Activated T-cell treated with anti-CD3 and anti-CD28 coated beads, Interleukin-2, amount 50 U/mL, for 24 hours (primary cell): ENCODE measurements at places on chromosomes 13 and 19.

DNA sequence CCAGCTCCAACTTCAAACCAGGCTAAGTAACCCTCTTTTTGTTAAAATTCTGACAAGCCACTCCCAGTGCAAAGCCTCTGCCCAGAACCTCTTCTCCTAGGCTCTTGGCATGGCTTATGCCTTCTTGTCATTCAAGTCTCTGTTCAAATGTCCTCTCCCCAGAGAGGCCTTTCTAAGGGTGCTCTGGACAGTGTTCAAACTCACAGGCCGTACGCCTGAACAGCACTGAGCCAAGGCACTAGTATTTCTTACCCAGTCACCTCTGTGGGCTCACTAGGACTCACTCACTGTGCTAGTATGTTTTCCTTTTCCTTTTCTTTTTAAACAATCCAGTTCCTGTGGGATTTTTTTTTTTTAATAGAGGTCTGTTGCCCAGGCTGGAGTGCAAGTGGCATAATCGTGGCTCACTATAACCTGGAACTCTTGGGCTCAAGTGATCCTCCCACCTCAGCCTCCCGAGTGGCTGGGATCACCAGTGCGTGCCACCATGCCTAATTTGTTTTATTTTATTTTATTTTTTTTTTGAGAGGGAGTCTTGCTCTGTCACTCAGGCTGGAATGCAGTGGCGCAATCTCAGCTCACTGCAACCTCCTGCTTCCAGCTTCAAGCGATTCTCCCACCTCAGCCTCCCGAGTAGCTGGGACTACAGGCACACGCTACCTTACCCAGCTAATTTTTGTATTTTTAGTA is 2.3 kb upstream of the ASF1B start:
- no peak for DNase-seq

DNA sequence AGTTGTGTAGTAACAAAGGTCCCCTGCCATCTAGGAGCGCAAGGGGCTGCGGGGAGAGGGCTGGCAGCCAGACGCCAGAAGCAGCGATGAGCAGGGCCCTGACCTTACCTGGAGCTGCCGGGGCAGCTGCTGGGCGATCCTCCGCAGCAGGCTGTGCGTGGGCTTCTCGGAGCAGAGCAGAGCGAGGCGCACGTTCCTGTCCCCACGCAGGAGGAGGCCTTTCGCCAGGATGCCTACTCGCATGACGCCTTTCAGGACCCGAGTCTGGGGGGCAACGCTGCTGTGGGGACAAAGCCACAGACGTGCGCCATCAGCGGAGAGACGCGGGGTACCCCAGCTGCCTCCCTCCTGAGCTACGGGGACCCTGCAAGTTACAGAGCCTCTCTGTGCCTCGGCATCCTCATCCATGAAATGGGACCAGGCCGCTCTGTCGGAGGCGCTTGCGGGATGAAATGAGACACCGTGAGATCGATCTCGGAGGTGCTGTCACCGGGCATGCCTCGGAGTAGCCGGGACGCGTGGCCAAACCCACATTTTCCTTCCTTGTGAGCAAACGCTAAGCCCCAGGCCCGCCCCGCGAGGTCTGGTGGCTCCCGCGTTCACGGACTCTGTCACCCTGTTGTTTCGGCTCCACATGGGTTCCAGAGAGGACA is 30.5 kb upstream of the MATK start:
- no peak for DNase-seq

GRCh38 chr19:47106821-47107201 is 6.8 kb downstream of the ZC3H4 start:
- no peak for DNase-seq

DNA sequence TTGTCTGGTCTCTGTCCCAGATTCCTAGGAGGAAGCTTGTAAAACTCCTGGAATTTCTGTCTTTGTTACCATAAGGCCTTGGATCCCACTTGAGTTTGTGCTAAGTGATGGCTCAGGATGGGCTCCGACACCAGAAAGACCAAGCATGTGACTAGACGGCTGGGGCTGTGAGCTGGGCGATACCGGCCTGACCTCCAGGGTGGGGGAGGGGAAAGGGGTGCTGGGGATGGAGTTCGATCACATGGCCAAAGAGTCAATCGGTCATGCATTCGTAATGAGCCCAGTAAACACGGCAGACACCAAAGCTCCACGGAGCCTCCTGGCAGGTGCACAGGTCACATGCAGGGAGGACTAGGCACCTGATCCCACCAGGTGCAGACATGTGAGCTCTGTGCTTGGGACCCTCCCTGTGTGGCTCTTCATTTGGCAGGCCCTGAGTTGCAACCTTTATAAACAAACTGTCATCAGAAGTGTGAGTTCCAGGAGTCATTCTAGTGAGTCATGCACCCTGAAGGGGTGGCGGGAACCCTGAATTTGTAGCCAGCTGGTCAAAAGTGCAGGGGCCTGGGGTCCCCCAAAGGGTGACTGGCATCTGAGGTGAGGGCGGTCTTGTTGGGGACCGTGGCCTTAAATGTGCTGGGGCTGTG is 27.1 kb downstream of the ELAVL1 start:
- DNase-seq: no peak

- no peak for DNase-seq
Measured at GRCh38 chr19:16301999-16302694, 22.5 kb upstream of the KLF2 start.

DNA sequence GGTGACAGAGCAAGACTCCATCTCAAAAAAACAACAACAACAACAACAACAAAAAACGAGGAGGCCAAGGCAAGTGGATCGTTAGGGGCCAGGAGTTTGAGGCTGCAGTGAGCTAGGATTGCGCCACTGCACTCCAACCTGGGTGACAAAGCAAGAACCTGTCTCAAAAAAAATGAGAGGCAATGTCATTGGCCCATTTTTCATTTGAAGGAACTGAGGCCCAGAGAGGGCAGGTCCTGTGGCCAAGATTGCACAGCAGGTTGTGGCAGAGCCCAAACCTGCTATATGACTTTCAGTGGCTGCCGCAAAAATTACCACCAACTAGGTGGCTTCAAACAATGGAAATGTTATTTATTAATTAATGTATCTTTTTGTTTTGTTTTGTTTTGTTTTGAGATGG is 5.5 kb downstream of the PIK3R2 start:
- DNase-seq: no peak

DNA sequence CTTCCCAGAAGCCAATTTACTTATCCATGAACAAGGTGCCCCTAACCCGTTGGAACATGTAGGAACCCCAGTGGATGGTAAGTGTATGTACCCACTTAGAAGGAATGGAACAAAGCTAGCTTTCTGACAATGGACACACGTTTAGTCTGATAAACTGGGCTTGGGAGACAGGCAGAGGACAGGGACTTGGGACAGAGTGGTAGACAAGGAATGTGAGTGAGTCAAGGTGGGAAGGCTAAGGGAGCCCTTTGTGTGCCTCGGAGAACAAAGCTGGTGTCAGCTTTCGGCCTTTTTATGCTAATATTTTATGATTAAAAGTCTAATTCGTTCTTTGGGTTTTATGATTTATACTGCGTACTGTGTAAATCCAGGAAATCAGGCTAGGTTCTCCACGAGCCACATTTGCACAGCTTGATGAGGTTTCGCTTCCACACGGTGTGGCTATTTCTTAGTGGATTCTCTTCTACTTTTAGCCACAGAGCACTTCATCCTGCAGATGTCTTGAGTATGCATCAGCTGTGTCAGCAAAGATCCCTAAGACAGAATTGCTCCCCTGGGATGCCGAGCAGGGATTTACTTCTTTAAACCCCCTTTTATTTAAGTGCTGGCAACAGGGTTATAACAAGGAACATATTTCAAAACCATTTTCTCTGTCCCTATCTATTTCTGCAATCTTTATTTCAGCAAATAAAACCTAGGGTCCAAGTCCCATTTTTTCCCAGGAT is 258.5 kb downstream of the DLEU7 start:
- DNase-seq: no peak

GRCh38 chr19:24101459-24102115 is 14.6 kb downstream of the ZNF254 start:
- no peak for DNase-seq

GRCh38 chr13:32940601-32941000 is 75.6 kb upstream of the KL start:
- DNase-seq: no peak

DNA sequence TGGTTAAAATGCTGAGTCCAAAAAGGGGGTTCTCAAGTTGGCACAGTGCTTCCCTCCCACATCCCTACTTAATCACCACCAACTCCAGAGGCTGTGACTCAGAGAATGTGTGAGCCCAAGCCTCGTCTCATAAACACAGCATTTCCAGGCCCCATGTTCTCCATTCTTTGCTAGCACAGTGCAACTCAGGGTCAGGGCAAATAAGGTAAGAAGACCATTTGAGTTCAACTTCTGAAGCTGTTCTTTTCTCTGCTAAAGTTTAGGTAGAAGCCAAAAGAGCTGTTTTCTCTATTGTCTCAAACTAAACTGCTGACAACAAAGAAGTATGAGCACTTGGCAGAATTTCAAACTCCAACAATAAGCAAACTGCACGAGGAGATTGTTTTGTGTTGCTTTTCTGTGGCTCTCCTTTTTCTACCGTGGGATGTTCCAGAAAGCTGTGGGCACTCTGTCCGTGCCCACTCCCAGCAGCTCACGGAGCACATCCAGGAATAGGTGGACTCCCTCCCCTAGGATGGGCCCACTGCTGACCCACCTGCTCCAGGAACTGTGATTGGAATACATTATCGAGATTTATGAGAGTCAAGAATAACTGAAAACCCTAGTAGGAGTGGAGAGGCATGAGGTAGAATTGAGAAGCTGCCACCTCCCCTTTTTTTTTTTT is 494.3 kb downstream of the COG6 start:
- DNase-seq: no peak

DNA sequence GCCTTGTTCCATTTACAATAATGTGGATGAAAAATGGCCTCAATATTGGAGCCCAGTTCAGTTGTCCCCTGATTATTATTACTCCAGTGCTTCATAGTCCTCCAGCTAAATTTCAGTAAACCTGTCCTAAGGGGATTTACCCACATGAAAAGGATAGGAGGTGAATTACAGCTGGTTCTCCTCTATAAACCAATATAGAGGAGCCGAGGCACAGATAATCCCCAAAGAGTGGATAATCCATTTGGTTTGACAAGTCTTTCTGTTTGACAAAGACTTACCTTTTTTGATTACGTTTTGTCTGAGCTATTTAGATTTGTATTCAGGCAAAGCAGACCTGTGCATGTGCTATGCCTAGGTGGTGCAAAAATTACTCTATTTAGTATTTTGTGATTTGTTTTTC is 2.7 kb downstream of the CNMD start:
- no peak for DNase-seq

DNA sequence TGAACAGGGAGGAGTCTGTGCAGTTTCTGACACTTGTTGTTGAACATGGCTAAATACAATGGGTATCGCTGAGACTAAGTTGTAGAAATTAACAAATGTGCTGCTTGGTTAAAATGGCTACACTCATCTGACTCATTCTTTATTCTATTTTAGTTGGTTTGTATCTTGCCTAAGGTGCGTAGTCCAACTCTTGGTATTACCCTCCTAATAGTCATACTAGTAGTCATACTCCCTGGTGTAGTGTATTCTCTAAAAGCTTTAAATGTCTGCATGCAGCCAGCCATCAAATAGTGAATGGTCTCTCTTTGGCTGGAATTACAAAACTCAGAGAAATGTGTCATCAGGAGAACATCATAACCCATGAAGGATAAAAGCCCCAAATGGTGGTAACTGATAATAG is 16.1 kb downstream of the CEACAM6 start:
- no peak for DNase-seq

DNA sequence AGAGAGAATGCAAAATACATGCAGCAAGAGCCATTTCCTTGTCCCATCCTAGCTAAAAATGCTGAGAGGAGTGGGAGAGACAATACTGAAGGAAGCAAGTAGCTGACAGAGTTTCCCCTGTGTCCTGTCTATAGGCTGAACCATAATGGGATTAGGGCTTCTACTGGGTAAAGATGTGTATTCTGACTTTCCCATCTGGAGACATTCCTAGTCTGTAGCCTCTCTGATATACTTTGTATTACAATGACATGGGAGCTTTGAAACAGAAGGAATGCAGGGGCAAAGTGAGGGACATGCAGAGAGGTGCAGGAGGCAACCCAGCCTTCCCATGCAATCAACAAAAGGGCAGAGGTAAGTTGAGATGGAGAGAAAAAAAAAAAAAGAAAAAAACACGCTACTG is 10.5 kb upstream of the GPC6 start:
- no peak for DNase-seq

DNA sequence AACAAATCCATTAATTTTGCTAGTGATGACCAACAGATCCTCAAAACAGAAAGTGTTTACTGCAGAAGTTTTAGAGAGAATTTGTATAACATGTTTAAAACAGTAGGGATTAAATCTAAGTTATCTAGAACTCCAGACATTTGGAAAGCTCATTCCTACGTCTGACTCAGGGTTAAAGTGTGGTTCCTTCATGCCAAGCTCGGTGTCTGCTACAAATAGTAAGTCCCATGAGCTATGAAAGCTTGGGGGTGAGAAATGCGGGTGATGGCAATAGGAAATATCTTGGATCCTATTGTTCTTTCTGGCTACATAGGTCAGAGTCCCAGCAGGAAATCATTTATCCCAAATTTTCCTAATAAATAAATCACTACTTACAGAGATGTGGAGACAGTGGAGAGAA is 867.1 kb downstream of the UQCRFS1 start:
- no peak for DNase-seq

- no peak for DNase-seq
Measured at GRCh38 chr13:43838909-43839308, 40.6 kb downstream of the CCDC122 start.

GRCh38 chr13:53336441-53337160 is 308.0 kb downstream of the OLFM4 start:
- no peak for DNase-seq

DNA sequence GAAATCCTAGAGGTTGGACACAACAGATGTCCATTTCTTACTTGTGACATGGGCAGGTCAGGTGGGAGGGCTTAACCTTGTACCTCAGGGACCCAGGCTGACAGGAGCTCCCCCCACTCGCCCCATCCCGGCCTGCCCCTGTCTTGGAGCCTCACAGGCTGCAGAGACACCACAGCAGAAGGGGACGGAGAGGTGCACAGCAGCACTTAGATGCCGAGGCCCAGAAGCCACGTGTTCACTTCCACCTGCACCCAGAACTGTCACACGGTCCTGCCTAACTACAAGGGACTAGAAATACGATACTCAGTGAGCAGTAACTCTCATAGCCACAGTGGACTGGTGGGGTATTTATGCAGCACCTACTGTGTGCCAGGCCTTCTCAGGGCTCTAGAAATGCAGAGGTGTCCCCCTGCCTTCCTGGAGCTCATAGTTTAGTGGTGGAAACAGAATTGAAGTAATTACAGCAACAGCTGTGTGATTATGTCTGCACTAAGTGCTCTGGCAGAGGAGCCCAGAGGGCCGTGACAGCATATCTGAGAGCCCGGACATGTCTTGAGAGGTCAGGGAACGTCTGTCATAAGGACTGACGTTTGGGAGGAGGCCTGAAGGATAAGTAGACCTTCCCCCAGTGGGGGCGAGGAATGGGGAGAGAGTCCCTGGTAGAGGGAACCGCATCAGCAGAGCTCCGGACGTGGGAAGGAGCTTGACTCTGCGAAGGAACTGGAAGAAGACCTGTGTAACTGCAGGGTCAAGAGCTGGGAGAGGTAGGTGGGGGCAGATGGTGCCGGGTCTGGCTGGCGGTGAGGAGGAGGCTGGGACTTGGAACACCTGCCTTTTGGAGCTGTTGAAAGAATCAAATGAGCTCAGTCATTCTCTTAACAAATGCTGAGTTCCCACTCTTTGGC is 130.0 kb downstream of the SIPA1L3 start:
- DNase-seq: no peak
